Sciatic nerve (tissue), 2 donors: ENCODE measurements at places on chromosomes 16 and 17. TPM values are rescaled to one million over a fixed set of nuclear protein-coding genes. Genes with fewer than 3 reads are reported as not detected.

Gene TOP2A
- total RNA-seq, result 1.4 TPM

Gene CPPED1
- total RNA-seq, result 19.7 TPM

Gene CD68
- 83.0 TPM for total RNA-seq

Gene KIF18B
- 0.40 TPM for total RNA-seq

Gene KRTAP3-1
- total RNA-seq, result not detected

Gene HBA1
- total RNA-seq, result 11,060 TPM

Gene ZNF385C
- 3.0 TPM for total RNA-seq

Gene RHBDF2
- 37.9 TPM for total RNA-seq

DNA sequence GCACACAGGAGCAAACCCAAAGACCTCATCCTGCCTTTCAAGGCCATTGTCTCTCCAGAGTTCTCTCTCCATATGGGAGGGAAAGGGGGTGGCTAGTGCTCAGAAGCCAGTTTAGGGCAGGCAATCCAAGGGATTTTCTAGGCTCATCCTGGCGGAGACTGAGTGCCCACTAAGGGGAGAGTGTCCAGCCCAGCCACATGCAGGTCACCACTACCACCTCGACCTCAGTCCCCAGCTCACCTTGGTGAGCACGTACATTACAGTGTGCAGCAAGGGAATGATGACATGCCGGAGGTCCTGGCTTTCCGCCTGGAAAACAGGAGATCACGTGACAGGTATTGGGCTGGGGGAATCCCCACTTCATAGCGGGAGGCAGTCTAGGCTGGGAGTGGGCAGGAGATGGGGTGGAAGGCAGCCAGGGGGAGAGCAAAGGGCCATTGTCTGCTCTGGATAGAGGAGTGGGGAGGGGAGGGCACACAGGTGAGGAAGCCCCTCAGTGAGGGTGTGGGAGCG lies 29.9 kb downstream of the PIK3R6 start:
- peak; percentile 43 for DNase-seq

DNA sequence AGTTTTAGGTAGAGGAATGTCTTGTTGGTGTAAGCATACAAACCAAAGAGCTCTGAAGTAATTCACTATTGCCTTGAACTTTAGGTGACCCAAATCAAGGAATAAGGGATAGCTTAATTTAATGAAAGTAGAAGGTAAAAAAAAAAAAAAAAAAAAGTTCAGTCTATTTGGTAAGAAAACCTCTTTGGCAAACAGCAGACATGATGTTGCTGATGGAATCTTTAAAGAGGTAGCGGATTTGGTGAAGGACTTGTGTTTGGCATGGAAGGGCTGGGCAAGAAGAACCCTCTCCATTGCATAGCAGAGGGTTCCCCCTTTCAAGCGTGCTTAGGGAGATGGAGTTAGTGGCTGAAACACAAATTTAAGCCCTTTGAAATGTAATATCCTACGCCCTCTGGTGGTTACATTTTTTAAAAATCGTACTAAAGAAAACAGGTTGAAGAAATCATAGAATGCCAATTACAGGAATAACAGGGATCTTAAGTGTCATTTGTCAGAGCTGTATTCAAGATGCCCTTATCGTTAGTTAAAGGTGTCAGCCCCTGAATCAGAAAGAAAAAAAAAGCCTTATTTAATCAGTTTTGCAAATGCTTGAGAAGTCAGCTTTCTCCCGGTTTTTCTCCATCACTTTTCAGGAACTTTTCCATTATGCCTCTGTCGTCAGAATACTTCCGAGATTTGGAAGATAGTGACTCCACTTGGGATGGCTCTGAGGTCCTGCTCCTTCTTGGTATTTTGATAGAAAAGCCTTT lies 383.1 kb downstream of the KCNJ2 start:
- DNase-seq, result no peak

GRCh38 chr17:65535777-65536572 lies 25.5 kb downstream of the AXIN2 start:
- DNase-seq, result no peak

DNA sequence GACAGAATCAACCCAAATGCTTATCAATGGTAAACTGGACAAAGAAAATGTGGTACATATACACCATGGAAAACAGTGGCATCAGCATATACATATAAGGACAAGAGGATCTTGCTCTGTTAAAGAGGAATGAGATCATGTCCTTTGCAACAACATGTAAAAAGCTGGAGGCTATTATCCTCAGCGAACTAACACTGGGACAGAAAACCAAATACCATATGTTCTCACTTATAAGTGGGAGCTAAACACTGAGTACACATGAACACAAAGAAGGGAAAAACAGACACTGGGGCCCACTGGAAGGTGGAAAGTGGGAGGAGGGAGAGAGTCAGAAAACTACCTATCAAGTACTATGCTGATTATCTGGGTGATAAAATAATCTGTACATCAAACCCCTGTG lies 447.3 kb upstream of the MAF start:
- DNase-seq, result no peak

DNA sequence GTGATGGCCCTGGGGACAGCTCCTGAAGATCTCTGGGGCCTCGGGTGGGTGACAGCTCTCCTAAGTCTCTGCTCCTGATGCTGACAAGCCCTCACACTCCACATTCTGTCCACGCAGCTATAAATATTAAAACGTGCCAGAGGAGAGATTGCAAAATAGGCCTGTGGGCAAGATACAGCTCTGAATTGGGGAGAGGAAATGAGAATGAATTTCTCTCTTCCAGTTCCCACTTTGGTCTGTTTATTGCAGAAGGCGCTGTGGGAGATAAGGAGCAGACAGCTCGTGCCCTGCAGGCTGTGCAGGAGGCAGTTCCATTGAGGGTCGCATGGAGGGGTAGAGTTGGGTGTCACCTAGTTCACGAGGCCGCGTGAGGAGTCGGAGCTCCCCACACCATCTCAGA lies 87.5 kb upstream of the SDK2 start:
- DNase-seq, result no peak

GRCh38 chr17:19387921-19388521 lies 1.0 kb upstream of the MFAP4 start:
- peak; percentile 45 for DNase-seq

GRCh38 chr16:69833357-69834282 lies 71.5 kb downstream of the WWP2 start:
- DNase-seq, result no peak

DNA sequence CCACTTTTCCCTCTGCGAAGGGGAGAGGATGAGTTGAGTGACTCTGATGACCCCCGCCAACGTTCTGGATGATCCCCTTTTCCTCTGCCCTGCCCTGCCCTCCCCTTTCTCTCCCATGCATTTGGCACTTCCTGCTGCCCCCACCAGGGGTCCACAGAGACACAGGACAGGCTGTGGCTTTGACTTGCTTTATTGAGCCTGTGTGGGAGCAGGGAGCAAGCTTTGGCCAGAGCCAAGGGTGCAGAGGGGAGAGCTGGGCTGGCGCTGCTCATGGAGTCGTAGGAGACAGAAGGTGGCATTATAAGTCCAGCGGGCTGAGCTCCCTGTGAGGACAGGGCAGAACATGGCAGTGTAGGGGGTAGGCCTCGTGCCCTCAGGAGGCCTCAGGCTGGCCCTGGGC lies 1.6 kb downstream of the PPY start:
- no peak for DNase-seq

GRCh38 chr17:7314719-7315569 lies at the start of gene GPS2:
TSS of gene GPS2 (minus strand) at chr17:7315360. CDS start at chr17:7315052, 308 bp downstream.
- DNase-seq, result peak; percentile 96

DNA sequence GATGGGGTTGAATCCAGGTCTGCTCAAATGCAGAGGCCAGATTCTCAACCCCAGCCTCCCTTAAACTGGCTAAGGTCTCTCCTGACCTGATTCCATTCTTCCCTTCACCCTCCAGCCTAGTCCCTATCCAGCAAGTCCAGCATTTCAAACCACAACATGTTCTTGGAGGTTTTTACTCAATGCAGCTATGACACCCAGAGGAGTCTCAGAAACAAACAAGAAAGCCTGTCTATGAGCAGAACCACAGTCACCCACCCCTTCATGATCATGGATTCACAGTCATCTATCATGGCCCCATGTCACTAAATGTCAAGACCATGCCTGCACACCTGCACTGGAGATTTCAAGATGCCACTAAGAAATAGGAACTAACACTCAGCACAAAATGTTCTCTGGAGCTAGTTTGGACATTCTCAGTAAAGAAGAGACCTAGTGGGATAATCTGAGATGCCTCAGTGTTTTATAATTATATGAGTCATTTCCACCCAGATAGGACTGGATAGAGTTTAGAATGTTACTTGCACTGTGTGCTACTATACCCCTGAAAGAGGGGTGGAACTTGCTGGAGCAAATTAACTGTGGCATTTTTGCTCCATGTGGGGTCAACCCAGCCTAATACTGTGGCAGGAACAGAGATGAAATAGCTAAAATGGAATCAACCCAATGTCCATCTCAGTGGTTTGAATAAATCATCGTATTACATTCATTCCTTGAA lies 9.5 kb upstream of the METTL22 start:
- DNase-seq, result no peak

- DNase-seq, result no peak
These were observed 66.7 kb upstream of the TANC2 start for GRCh38 chr17:62899361-62899760.

DNA sequence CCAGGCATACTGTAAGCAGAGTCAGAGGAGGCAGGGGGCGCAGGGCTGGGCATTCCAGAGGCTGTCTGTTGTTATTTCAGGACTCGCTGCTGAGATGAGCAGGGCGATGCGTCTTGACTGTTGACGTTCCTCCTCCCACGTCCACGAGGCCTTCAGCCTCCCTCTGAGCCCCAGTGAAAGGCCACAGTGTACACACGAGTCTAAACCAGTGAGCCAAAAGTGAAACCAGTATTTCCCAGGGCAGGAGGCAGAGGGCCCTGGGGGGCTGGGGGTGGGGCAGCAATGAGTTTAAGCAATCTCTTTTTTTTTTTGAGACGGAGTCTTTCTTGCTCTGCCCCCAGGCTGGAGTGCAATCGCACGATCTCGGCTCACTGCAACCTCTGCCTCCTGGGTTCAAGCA lies 21.5 kb downstream of the SMTNL2 start:
- no peak for DNase-seq

DNA sequence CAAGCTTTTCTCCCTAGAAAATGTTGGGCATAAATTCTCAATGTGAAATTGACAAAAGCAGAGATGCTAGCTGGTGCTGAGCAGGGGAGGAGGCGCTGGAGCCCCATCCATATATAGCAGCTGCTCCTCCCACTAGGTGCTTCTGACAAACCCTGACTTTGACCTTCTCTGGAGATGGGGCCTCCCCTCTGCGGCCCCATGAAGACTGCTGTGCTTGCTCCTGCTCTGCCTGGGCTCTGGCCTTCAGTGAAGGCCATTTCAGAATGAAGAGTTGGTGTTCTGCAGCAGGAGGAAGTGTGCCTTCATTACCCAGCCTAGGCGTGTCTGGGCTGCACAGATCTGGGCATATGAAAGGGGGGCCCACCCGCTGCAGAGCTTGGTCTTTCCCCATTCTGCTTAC lies 29.7 kb downstream of the ASIC2 start:
- DNase-seq, result no peak

DNA sequence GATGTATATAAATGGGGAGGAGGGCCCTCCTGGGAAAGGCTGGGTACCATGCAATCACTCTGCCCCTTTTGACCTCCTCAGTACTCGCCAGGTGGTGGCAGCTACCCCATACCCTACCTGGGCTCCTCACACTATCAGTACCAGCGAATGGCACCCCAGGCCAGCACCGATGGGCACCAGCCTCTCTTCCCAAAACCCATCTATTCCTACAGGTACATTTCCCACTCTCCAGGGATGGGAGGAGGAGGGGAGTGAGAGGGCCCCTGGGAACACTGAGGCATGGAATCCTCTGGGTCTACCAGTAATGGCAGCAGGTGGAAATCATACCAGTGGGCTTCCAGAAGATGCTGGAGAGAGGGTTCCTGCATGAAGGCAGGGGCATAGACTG lies 22.9 kb downstream of the FOXN1 start:
- DNase-seq, result no peak

GRCh38 chr17:34171245-34171818 lies 83.8 kb upstream of the CCL2 start:
- DNase-seq, result peak; percentile 68

- no peak for DNase-seq
These were observed 137.2 kb upstream of the RPH3AL start for GRCh38 chr17:489758-490329.

DNA sequence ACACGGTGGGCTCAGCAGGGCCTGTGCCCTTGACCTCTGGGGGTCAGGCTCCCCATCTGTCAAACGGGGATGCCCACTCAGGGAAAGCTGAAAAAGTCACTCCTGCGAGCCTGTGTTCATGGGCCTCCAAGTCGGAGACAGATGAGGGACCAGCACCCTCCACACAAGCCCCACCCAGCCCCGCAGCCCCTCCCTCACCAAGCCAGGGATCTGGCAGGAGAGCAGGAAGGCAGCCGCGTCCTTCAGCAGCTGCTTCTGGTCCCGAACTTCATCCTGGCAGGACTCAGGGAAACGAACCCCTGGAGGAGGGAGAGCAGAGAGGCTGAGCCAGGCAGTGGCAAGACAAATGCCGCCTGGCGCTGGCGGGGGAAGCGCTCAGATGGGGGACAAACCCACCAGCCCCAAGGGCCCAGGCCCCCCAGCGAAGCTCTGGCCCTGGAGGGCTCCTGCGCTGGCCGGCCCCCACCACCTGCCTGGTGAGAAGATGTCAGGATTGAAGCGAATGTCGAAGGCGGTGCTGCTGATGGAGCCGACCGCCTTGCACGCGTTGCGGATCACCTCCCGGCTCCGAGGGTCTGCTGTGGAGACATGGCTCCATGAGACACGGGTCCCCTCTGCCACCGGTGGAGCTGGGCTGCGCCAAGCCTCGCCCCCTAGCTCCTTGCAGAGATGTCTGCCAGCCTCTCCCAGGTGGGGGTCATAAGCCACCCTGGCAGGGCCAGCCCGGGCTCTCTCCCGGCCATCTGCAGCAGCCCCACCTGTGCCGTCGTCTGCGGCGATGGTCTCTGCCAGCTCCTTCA lies 15.4 kb downstream of the CLUH start:
- DNase-seq, result peak; percentile 56

- DNase-seq, result no peak
These were observed 402.0 kb upstream of the TNRC6C start for GRCh38 chr17:77556383-77557061.

GRCh38 chr17:9844153-9844552 lies 18.4 kb downstream of the GLP2R start:
- no peak for DNase-seq

DNA sequence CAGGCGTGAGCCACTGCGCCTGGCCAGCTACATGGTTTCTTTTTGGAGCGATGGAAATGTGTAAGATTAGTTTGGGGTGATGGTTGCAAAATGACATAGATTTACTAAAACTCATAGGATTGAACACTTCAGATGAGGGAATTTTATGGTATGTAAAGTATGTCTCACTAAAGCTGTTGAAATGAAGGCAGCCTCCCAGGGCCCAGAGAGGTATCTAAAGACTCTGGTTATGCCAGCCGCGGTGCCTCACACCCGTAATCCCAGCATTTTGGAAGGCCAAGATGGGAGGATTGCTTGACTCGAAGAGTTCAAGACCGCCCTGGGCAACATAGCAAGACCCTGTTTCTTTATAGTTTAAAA lies 254.9 kb downstream of the PARN start:
- DNase-seq, result no peak

GRCh38 chr17:41762841-41763240 lies 23.7 kb downstream of the JUP start:
- no peak for DNase-seq

- no peak for DNase-seq
These were observed 21.4 kb downstream of the ACTG1 start for GRCh38 chr17:81491181-81491581.
